ENCODE measurements at places on chromosomes 2 and 18.

- no peak for DNase-seq
Measured at GRCh38 chr2:127044165-127044718, 62.7 kb downstream of the BIN1 start.

- DNase-seq, result no peak
Measured at GRCh38 chr2:49753344-49753985, 599.1 kb upstream of the FSHR start.

GRCh38 chr2:159913900-159914299 lies 115.9 kb upstream of the CD302 start:
- DNase-seq, result no peak

GRCh38 chr2:19762142-19762541 lies 139.6 kb downstream of the TTC32 start:
- DNase-seq, result no peak

- no peak for DNase-seq
Measured at GRCh38 chr2:219441451-219442255, 7.0 kb downstream of the SPEG start.

DNA sequence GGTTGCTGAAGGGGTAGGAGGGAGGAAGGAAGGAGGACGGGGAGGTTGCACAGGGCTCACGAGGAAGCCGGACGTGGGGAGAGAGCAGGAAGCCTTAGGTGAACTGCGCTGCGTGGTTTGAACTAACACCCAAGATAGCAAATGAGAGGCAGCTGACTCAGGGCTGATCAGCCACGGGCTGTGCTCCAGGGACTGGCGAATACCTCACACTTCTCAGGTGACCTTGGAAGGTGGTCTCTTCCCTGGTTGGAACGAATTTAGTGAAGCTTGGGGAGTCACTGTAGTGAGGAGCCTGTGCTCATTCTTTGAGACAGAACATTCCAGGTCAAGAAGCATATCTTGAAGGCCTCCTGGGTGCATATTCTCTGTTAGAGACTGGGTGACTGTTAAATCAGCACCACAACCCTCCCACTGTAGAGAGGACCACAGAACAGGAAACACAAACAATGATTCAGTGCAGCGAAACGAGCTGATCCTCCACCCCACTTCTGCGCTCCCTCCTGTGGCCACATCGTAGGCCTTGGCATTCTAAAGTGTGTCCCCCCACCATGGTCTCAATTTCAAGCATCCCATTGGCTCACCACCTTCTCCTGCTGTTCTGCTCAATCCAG lies 33.8 kb downstream of the TOGARAM2 start:
- DNase-seq, result no peak

GRCh38 chr2:173184031-173185004 lies 108.7 kb downstream of the MAP3K20 start:
- DNase-seq, result no peak

DNA sequence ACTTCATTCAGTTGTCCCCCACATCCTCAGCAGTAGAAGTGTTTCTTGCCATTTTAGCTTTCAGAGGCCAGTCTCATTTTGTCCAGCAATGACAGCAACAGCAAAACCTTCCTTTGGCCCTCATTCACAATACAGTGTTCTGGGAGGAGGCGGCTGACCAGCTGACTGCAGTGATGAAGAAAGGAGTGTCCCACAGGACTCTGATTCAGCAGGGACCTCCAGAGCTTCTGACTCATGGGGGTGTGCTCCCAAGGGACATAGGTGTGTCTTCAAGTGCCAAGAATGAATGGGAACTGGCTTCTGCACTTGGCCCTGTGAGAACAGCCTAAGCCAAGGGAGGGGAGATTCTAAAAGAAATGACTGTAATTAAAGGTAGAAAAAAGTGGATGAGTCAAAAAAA lies 147.0 kb upstream of the PELI1 start:
- no peak for DNase-seq

DNA sequence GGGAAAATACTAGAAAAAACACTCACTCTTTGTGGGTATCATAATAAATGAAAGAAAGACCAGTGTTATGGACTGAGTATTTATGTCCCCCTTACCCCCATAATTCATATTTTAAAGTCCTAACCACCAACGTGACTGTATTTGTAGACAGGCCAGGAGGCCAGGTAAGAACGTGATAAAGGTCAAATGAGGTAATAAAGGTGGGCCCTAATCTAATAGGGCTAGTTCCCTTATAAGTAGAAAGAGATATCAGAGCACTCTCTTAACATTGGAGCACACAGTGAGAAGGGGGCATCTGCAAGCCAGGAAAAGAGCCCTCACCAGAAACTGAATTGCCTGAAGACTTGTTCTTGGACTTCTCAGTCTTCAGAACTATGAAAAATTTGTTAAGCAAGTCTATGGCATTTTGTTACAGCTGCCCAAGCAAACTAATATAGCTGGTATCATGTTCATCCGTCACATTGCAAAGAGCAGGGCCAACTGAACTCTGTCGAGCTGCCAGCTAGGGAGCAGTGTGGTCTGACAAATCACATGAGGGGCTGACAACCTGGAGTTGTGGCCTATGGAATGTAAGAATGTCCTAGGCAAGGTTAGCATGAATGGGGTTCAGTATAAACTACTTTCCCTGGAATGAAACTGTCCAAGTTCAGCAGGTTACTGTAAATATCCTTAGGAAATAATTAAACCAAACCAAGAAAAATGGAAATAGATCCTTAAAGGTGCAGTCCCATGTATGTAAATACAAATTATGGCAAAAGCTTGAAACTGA lies 280.9 kb downstream of the ZNF385B start:
- DNase-seq, result no peak

DNA sequence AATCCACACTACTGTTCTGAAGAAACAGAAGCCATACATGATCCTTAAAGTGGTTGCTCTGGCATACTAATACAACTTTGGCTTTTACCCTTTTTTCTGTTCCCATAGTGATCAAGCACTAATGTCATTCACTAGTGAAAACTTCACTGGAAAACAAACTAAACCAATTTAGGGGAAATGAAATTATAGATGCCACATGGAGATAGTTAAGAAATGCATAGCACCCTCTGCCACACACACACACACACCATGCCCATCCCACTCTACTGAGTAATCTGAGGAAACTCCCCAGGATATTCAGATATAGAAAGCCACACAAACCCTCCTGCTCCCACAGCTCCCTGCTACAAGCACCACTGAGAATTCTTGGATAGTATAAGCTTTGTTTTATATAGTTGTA lies 39.1 kb downstream of the SLC3A1 start:
- no peak for DNase-seq

DNA sequence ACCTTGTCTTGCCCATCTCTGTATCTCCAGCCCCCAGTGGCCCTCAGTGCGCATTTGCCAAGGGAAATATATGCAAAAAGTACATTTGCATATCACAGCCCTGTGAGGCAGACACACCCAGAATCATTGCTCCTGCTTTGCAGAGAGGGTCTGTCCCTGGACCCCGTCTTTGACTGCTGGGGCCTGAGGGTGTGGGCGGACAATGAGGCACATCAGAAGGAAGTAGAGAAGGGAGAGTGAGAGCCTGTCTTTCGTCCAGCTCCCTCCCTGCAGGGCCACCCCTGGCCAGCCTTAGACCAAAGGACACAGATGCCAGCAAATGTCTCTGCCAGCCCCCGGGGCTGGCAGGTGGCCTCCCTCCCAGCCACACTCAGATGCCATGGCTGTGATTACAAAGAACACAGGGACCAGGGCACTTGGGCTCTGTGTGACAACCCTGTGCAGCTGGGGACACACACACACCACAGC lies 516.2 kb upstream of the MYT1L start:
- DNase-seq, result no peak

DNA sequence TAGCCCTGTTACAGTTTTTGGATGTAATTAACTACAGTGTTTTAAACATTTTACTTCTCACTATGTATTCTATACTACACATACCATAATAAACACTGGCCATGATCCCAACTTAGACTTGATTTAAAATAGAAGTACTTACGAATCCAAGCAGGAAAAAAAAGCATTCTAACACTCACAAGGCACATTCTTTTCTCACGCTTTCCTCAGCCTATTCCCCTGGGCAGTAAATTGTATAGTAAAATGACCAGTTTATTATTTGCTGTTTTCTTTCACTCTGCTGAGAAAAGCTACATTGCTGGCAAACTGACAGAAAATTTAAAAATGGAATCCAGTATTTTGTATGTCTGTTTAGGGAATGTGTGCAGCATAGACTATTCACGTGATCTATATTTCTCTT lies 2.8 kb upstream of the TANC1 start:
- DNase-seq, result no peak

DNA sequence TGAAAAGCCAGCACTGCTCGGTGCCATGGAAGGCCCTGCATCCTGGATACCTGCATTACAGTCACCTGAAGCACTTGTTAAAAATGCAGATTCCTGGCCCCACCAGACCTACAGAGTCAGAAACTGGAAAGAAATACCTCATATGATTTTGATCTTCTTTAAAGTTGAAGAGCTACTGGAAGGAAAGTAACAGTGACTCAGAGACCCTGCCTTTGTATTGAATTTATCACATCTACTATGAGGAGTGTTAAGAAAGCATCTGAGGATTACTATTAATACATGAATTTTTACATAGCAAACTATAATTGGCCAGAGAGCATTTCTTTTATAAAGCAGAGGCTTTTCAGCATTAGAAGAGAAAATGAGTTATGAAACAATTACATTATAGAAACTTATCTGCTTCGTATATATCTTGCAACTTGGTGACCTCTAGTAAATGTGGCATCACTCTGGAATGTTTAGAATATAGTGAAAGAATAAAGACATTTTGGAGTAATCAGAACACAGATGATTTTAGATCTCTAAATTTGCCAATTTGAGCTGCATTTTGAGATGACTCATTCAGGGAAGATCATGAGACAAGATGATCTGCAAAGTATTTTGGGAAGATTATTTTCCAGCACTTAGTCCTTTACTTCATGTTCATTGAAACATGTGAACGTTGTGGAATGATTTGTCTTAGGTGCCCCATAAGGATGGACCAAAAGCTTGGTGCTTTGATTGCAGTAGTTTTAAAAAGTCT lies 12.2 kb downstream of the PTPRM start:
- DNase-seq, result no peak

GRCh38 chr2:157874997-157875640 lies 1.0 kb downstream of the ACVR1 start:
- DNase-seq, result no peak

DNA sequence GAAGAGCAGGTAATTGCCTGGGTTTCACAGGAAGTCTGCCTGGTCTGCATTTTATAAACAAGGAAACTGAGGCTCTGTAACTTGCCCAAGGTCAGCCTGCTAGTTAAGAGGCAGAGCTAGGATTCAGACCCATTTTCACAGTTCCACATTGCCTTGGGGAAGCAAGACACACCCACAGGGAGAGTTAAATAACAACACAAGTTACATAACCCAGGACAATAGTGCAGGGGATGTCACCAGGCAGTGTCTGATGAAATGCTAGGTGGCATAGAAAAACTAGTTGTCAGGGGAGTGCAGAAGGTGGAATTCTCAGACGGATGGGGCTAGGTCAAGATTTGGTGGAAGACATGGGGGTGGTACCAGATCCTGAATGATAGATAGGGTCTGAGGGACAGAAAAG lies 69.7 kb downstream of the PRKCE start:
- DNase-seq, result no peak

- DNase-seq, result no peak
Measured at GRCh38 chr2:66845307-66845706, 410.4 kb downstream of the MEIS1 start.

- no peak for DNase-seq
Measured at GRCh38 chr2:10238396-10238795, 64.3 kb upstream of the HPCAL1 start.

DNA sequence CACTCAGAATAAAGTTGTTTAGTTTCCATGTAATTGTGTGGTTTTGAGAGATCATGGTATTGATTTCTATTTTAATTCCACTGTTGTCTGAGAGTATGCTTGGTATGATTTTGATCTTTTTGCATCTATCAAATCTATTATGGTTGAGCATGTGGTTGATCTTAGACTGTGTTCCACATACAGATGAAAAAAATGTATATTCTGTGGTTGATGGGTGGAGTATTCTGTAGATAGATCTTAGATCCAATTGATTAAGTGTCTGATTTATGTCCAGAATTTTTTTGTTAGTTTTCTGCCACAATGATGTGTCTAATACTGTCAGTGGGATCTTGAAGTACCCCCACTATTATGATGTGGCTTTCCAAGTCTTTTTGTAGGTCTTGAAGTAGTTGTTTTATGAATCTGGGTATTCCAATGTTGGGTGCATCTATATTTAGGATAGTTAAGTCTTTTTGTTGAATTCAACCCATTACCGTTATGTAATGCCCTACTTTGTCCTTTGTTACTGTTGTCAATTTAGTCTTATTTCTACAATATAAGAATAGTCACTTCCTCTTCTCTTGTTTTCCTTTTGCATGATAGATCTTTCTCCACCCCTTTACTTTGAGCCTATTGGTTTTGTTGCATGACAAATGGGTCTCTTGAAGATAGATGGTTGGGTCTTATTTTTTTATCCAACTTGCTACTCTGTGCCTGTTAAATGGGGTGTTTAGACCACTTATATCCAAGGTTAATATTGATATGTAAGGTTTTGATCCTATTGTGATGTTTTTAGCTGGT lies 101.8 kb downstream of the TRABD2A start:
- no peak for DNase-seq

DNA sequence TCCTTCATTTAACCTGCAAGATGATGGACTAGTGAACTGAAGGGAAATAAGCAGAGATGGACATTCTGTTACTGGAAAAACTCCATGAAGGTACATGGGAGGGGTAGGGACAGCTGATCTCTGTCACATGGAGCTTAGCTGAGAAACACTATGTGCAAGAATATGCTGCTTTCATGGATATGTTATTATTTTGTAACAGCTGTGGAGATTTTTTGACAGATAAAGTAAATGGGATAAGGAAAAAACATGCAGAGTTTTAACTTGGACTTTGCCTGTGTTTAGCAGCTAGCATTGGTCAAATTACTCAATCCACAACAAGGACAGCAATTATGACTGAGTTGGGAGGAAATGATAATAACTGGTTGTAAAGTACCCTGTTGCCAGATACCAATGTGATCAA lies 28.7 kb upstream of the HNRNPA3 start:
- no peak for DNase-seq

GRCh38 chr2:220420820-220421219 lies 793.4 kb downstream of the SLC4A3 start:
- DNase-seq, result no peak

DNA sequence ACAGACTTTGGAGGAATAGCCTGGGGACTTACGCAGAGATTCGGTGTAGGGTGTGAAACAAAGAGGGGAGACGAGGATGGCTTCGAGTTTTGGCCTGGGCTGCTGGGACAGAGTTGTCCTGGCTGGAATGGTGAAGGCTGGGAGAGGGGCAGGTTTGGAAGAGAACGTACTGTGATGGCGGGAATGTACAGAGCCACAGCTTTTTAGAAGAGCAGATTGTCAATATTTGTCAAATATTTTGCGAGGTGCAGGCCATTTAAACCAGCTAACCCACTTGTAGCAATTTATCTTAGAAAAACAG lies 14.4 kb upstream of the ITM2C start:
- no peak for DNase-seq

DNA sequence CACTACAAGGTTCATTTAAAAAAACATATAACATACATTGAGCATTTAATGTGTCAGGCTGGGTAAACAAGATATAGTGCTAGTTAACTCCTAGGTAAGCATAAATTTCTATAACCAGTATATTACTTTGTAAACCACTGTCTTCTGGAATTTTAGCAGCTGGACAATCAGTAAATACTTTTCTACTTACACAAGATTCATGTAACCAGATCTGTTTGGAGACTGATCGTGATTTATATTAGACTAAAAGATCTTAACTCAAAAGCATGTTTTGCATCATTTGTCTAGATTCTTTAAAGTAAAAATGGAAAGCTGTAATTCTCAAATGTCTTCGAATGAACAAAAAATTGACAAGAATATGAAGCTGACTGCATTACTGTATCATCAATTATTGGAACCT lies 941 bp upstream of the SGO2 start:
- DNase-seq, result no peak

GRCh38 chr2:219059725-219060682 lies 717 bp downstream of the IHH start:
- DNase-seq, result no peak
